ENCODE measurements at places on chromosomes 4 and X.

DNA sequence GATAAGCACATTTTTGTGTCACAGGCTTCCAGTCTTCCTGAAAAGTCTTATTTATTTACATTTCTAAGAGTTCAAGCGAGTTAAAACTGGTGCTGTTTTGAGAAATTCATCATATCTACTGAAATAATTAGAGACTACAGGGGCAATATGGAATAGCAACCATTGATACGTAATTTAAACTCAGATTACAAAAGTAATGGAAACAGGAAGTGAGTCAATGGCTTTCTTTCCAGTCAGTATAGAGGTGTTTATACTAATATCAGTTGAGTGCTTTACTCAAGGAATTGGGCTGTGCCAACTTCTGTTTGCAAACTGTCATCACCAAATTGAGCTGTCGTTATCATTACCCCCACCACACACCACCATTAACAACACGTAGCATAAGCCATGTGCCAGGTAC is 222.7 kb downstream of the COL25A1 start:
- DNase-seq: no peak

- DNase-seq: no peak
These were observed 68.3 kb downstream of the LARP7 start for GRCh38 chr4:112704991-112705845.

DNA sequence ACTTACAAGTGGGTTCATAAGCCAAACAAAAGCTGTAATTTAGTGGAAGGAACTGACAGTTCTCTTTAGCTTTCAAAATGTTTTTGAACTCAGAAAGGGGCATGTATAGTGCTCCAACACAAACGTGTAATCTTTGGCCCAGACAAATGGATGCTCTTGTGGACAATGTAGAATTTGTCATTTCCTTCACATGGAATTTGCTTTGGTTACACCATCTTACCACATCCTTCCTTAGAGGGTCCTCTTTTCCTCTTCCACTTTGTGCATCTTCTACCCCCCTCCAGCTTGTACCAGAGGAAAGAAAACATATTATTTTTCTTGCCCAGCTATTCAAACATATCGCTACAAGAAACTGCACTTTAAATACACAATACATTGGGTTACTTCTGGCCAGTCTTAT is 42.4 kb downstream of the MEPE start:
- no peak for DNase-seq

DNA sequence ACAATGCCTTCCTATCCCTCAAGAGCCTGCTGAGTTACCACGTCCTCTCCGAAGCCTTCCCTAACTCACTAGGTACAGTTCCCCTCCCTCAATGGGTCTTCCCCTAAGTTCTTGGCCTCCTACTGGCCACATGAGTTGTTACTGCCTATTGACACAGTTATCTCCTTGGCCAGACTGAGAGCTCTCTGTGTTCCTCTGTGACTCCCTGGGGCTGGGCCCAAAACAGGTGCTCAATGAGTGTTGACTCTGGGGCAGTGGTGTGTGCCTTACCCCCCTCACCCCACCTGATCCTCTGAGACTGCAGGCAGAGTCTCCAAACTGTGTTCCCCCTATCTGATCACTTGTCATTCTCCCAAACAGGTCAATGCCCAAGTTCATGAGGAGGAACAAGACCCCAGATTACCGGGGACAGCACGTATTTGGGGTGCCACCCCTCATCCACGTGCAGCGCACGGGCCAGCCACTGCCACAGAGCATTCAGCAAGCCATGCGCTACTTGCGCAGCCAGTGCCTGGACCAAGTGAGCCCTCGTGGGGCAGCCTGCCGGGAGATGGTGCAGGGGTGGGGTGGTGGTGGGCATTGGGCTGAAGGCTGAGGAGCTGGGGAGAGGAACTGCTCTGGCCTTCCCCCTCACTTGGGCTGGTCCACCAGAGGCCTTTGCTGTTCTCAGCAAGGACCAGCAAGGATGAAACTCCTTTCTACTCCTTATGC is 72.6 kb downstream of the STARD8 start:
- DNase-seq: no peak

DNA sequence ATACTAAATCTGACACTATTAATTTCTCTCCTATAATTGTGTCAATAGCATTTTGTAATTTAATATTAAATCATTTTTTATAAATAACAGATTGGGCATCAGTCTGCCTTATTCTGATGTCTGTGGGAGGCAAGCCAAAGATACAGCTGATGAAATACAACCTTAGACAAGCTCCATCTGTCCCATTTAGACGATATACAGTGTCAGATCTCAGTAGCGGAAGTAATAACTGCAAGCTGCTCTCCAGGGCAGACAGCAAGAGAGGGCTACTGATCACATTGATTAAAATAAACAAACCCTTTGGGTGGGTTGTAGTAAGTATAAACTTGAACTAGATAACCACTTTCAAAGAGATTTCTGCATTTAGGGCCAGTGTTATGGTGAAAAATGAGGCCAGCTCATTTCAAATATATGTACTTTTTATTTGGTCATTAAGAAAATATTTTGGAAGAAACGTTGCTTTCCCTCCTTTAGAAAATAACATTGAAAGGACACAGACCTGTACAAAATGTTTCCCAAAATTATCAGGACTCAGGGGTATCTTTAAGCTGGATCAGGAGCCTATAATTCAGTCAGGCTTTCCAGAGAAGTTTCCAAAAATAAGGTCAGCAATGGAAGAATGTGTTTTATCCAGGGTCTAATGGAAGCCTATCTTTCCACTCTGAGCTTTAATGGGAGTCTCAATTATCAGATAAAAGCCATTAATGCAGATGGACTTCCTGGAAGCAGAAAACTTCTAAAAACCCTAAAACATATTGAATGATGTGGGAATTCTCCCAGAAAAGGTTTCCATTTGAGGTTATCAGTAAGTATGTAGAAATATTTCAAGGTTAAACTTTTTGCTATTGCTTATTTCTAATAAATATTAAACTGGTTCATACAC is 1028.8 kb upstream of the IGFBP7 start:
- no peak for DNase-seq

- DNase-seq: no peak
These were observed 34.8 kb upstream of the GPR78 start for GRCh38 chr4:8545439-8545765.

GRCh38 chr4:10106421-10107039 is 10.1 kb downstream of the WDR1 start:
- no peak for DNase-seq
